Mammary epithelial cell (primary cell): ENCODE measurements at places on chromosomes 6 and 20. TPM values are rescaled to one million over a fixed set of nuclear protein-coding genes. Genes with fewer than 3 reads are reported as not detected.

Gene BCAS4
- total RNA-seq = 16.4 and 20.7 TPM in 2 replicates

Gene DDO
- total RNA-seq = 0.24 TPM in 1 of 2 replicates, not detected in the other

DNA sequence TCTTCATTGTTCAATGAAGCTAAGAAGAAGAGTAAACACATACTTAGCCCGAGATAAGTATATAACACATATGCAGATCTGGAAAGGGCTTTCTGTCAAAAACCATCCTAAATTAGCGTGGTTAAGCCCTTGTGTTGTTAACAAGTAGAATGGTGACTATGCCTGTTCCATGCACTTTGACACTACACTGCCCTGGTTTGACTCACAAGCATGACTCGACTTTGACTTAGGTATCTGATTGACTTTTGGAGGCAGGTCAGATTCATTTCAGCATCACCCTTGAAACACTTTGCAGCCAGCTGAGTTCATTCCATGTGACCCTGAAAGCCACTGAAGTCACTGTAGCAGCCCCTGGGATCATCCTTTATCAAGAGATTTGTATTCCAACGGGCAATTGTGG lies 239.8 kb downstream of the TBX18 start:
- DNase-seq = peak; percentile 5

GRCh38 chr20:20895537-20895936 lies 183.1 kb upstream of the RALGAPA2 start:
- DNase-seq = no peak

DNA sequence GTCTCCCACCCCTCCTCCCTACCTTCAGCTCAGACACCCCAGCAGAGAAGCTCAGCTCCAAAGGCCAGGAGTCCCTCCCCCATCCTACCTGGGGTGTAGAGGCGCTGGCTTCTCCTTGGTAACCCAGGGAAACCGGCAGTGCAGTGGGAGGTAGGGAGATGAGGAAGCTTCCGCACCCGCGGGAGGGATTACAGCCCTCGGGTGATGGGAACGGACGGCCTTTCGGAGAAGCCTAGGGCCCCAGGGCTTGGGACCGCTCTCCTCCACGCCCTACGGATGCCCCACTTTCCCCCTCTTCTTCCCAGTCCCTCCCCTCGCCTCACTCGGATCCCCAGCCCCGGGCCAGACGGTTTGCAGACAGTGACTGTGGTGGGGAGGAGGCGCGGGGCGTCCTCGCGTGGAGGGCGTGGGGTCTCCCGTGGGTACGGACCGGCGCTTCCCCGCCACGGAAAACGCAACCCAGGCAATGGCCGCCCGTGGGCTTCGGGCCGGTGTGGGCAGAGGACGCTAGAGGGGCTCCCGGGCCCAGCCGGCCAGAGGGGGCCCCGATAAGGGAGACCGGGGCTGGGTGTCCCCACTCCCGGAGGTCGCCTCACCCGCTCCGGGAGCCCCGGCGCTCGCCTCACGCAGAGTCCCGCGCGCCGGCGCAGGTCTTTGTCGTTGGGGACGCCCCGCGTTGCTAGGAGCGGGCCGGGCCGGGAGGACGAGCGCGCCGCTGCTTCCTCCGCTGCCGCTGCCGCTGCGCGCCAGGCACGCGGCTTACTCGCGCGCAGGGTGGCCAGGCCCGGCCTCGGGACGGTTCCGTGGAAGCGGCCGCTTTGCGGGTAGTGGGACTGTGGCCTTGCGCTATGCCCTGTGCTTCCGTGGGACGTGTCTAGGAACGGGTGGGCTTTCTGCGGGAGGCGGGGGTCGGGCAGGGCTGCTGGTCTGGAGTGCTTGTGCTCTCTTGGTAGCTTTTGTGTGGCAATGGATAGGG lies 15.8 kb downstream of the AARS2 start:
- peak; percentile 21 for DNase-seq

GRCh38 chr6:77814119-77814518 lies 161.3 kb downstream of the MEI4 start:
- no peak for DNase-seq
